Calu3 (cell line): ENCODE measurements at places on chromosomes 11 and 22. TPM values are rescaled to one million over a fixed set of nuclear protein-coding genes. Genes with fewer than 3 reads are reported as not detected.

Gene VSIG2
- not detected in 2 replicates for total RNA-seq

Gene MS4A12
- total RNA-seq: not detected in 2 replicates

Gene PATE2
- total RNA-seq: not detected in 2 replicates

Gene WNT7B
- total RNA-seq: 97.0 and 100.0 TPM in 2 replicates

Gene MIOX
- total RNA-seq: 0.45 TPM in 1 of 2 replicates, not detected in the other

Gene GCAT
- 22.7 and 29.9 TPM in 2 replicates for total RNA-seq

Gene SYT7
- 4.4 and 6.3 TPM in 2 replicates for total RNA-seq

Gene VSIG10L2
- total RNA-seq: not detected in 2 replicates

Gene SLC25A45
- 2.9 and 4.0 TPM in 2 replicates for total RNA-seq

Gene GAL3ST1
- total RNA-seq: 6.5 and 8.2 TPM in 2 replicates

Gene PRRG4
- total RNA-seq: 22.9 and 23.9 TPM in 2 replicates

Gene CCDC188
- not detected in 2 replicates for total RNA-seq

Gene RCOR2
- total RNA-seq: 0.26 and 0.37 TPM in 2 replicates

Gene BDNF
- 7.9 and 8.3 TPM in 2 replicates for total RNA-seq

Gene OR10A2
- not detected in 2 replicates for total RNA-seq

Gene P2RX6
- total RNA-seq: 0.26 and 0.42 TPM in 2 replicates

Gene PNPLA3
- total RNA-seq: 8.0 and 9.5 TPM in 2 replicates

Gene USH1C
- 17.5 and 32.1 TPM in 2 replicates for total RNA-seq

Gene UBQLNL
- 0.14 and 0.51 TPM in 2 replicates for total RNA-seq

Gene NUP50
- total RNA-seq: 107 and 115 TPM in 2 replicates

Gene OR2AG1
- not detected in 2 replicates for total RNA-seq

Gene SCUBE1
- total RNA-seq: 0.47 and 0.54 TPM in 2 replicates

Gene DENND6B
- 13.2 and 19.0 TPM in 2 replicates for total RNA-seq

Gene RELA
- total RNA-seq: 76.4 and 79.6 TPM in 2 replicates

Gene F2
- total RNA-seq: not detected in 2 replicates

Gene CDC42BPG
- total RNA-seq: 26.5 and 33.0 TPM in 2 replicates

Gene AMOTL1
- 22.0 and 24.2 TPM in 2 replicates for total RNA-seq

Gene RRP7A
- 64.7 and 71.4 TPM in 2 replicates for total RNA-seq

Gene TOLLIP
- 53.4 and 64.9 TPM in 2 replicates for total RNA-seq

Gene MRGPRX3
- total RNA-seq: not detected in 2 replicates

Gene MS4A4A
- total RNA-seq: not detected in 2 replicates

Gene PISD
- 45.9 and 53.4 TPM in 2 replicates for total RNA-seq

Gene C11orf16
- not detected in 2 replicates for total RNA-seq

Gene OVOL1
- 12.7 and 15.2 TPM in 2 replicates for total RNA-seq

Gene RAG2
- total RNA-seq: not detected in 2 replicates

Gene OR8D4
- total RNA-seq: not detected in 2 replicates

Gene TEF
- 4.6 and 6.3 TPM in 2 replicates for total RNA-seq

Gene DTX4
- 56.7 and 65.8 TPM in 2 replicates for total RNA-seq

Gene VWCE
- 0.47 and 0.66 TPM in 2 replicates for total RNA-seq

Gene OR52I1
- not detected in 2 replicates for total RNA-seq

Gene DNAJB7
- total RNA-seq: not detected in 2 replicates

Gene TRIM22
- 11.5 and 37.8 TPM in 2 replicates for total RNA-seq

Gene PLA2G6
- total RNA-seq: 43.5 and 44.0 TPM in 2 replicates

Gene APOA5
- not detected in 2 replicates for total RNA-seq

Gene CDCA5
- total RNA-seq: 53.4 and 55.4 TPM in 2 replicates

Gene PGA5
- total RNA-seq: not detected in 2 replicates
